ENCODE measurements at places on chromosomes 7 and 10.
A peak's percentile ranks its signal among the peaks of the same experiment; 100 is the strongest.

- no peak for DNase-seq
Measured at GRCh38 chr7:91043924-91044645, 220.1 kb upstream of the FZD1 start.

GRCh38 chr7:122303531-122304318 is 825 bp downstream of the FEZF1 start:
- no peak for DNase-seq

DNA sequence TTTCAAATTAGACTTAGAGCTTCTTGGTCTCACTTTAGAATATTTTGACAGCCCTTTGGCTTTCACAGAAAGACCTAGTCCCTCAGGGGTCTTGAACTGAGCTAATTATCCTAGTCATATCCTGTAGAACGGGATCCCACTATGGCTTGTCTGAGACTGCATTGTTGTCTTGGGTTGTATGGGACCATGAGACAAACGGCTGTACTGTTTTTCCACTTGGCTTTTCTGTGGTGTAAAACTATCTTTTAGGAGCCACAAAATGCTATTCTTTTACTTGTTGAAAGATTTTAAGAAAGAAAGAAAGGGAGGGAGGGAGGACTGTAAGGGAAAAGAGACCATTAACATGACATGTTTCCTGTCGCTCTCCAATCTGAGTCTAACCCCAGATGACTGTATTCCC is 432.5 kb downstream of the AUTS2 start:
- DNase-seq = no peak

DNA sequence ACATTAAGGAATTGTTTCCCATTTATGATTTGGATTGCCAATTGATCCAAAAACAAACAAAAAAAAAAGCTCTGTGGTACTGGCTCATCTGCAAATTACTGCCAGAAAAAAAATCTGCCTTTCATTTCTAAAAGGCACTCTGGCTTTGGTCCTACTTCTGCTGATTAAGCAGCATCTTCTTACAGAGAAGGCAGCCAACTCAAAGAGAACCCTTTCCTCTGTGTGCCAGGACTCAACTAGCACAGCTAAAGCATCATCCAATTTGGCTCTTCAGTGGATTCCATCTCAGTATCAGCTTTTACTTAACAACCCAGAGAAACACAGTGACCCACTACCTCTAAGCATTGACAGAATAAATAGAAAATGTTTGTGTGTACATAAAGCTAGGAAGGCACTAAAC is 80.6 kb downstream of the GSAP start:
- DNase-seq = no peak

- no peak for DNase-seq
Measured at GRCh38 chr7:127959770-127960169, 71.5 kb downstream of the LRRC4 start.

GRCh38 chr10:78549140-78549935 is 515.7 kb downstream of the RPS24 start:
- no peak for DNase-seq

GRCh38 chr10:131725581-131726069 is 175.2 kb upstream of the PPP2R2D start:
- no peak for DNase-seq

GRCh38 chr10:95526044-95526443 is 35.1 kb downstream of the SORBS1 start:
- DNase-seq = no peak

DNA sequence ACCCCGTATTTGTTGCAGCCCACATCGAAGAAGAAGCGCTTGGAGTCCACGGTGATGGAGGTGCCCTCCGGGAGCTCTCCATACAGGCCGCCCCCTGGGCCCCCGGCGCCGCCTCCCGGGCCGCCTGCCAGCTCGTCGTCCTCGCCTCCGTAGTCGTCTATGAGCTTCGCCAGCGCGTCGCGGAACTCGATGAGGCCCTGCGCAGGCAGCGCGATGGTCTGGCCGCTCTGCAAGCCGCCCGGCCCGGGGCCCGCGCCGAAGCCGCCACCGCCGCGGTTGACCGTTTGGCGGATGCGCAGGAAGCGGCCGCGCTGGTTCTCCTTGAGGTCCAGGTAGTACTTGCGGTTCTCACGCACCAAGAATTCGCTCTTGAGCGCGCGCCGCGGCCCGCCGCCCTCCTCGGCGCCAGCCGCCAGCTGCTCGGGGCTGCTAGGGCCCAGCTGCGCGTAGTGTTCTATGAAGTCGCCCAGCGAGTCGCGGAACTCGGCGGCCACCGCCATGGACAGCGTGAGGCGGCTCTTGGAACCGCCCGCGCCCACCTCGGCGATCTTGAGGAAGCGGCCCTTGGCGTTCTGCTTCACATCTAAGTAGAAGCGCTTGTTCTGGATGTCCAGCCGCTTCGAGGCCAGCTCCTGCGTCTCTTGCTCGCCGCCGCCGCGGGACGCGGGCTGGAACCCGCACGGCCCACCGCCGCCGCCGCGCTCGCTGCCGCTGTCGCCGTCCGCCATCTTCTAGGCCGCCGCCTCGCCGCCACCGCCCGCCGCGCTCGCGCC is 523 bp downstream of the PURB start:
- DNase-seq = peak; percentile 31

DNA sequence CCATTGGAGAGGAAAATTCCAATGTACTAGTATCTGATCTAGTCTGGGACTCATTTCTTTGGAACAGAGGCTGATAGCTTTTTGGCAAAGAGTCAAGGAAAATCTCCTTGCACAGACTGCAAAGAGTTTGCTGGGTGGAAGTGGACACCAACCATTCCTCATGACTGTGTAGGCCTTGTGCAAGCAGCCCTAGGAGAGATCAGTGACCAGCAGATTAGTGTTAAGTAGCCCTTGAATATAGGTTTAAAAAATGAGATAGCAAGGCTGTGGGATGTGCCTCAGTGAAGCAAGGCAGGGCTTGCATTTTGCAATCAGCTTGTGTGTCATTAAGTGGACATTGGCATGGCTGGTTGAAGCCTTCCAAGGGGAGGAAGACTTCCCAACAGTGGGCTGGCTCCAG is 341.6 kb downstream of the PLXNA4 start:
- DNase-seq = no peak

DNA sequence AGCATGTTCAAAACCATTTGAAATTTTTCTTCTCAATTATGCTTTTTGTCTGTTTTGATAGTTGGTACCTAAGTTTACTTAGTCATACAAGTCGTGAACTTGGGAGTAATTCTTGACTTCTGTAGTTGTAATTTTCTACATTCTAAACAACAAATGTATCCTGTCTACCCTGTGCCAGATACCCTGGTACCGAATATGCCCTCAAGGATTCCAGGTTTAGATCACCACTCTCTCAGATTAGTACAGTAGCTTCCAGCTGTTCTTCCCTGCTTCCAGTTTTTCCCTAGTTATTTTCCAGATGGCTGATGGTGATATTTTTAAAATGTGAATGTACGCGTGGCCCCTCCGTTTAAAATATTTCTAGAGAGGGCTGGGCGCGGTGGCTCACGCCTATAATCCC is 6.5 kb downstream of the STAM start:
- DNase-seq = no peak

- DNase-seq = no peak
Measured at GRCh38 chr7:40175725-40176510, 41.1 kb downstream of the SUGCT start.

DNA sequence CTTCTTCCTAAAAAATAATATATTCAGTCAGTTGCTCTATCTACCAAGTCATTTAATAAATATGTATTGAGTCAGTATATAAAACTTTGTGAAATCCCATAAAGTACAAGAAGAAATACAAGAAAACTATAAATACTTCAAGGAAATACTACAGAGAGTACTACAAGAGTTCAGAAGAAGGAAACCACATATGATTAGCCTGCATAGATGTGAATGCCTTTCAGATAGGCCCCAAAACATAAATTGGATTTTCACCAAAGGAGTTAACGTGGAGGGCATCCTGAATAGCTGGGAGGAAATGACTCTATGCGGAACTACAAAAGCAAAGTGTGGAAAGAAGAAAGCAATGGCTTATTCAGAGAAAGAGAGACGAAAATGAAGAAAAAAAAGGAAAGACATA is 120.1 kb downstream of the LRRN3 start:
- no peak for DNase-seq

- no peak for DNase-seq
Measured at GRCh38 chr10:98402478-98402877, 12.5 kb downstream of the PYROXD2 start.

GRCh38 chr10:107264742-107265141 is 100.2 kb upstream of the SORCS1 start:
- no peak for DNase-seq

DNA sequence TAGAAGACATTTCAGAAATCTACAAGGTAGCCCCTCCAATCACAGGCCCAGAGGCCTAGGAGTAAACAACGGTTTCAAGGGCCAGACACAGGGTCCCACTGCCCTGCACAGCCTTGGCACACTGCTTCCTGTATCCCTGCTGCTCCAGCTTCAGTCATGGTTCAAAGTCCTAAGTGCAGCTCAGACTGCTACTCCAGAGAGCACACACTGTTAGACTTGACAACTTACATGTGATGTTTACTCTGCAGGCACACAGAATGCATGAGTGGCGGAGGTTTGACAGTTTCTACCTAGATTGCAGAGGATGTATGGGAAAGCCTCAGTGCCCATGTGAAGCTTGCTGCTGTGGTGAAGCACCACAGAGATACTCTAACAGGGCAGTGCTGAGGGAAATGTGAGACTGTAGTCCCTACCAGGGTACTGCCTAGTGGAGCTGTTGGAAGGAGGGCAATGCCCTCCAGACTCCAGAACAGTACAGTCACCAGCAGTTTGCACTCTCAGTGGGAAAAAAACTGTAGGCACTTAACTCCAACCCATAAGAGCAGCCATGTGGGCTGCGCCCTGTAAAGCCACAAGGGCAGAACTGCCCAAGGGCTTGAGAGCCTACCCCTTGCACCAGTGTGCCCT is 270.0 kb downstream of the ZWINT start:
- DNase-seq = no peak

GRCh38 chr7:143361552-143362130 is 872 bp downstream of the FAM131B start:
- no peak for DNase-seq

GRCh38 chr7:46153951-46154787 is 233.1 kb upstream of the IGFBP3 start:
- no peak for DNase-seq

DNA sequence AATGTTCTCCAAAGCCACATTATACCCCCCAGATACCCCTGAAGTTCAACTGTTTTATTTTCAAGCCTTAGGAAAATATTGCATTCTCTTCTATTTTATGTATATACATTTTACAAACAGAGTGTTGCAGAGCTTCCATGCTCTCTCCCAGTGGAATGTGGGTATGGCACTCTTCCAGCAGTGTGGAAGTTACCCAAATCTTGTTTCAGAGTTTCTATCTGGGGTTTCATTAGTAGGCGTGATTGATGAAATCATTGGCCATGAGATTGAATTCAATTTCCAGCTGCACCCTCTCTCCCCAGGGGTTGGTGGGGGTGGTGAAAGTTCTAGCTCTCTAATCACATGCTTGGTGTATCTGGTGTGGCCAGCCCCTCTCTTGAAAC is 350.4 kb downstream of the RPS24 start:
- no peak for DNase-seq

DNA sequence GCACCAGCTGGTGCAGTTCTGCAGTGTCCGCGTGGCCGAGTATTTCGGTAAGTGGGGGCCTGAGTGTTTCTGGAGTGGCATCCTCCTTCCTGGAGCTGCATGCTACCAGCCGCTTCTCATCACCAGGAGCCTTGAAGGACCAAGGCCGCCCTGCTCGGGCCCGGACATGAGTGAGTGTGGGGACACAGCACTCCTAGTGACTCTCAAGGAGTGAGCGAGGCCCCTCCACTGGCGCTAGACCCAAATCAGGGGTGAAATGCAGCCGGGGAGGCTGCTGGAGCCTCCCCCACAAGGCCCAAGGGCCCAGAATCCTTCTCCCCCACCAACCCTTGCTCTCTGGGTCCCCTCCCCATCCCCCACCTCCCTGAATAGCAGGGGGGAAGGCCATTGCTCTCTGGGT is 48.0 kb downstream of the CAMK2B start:
- peak; percentile 4 for DNase-seq

DNA sequence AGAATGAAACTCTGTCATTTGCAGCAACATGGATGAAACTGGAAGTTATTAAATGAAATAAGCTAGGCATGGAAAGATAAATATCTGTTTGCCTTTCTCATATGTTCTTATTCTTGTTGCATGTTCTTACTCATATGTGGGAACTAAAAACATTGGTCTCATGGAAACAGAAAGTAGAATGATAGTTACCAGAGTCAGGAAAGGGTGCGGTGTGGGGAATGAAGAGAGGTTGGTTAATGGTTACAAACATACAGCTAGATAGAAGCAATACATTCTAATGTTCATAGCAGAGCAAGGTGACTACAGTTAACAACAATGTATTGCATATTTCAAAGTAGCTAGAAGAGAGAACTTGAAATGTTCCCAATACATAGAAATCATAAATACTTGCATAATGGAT is 105.1 kb downstream of the FAM107B start:
- no peak for DNase-seq

GRCh38 chr7:147915781-147916180 is 674.8 kb upstream of the C7orf33 start:
- no peak for DNase-seq

- DNase-seq = no peak
Measured at GRCh38 chr10:58590152-58590840, 77.6 kb downstream of the BICC1 start.

DNA sequence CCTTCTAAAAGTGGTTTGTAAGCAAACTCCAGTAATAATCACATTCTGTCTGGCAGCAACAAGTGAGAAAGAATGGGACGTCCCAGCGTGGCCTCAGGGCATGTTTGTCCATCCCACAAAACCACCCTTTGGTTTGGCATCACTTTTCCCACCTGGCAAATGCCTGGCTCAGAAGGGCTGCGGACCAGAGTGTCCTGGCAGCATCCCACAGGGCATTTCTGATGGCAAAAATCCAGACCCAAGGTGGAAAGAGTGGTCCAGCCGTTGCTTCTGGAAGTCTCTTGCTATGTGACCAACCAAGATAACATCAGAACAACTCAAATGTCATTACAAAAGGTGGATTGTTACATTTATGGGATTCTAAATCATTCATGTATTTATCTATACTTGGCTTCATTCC is 174.4 kb downstream of the CREB5 start:
- DNase-seq = no peak

- no peak for DNase-seq
Measured at GRCh38 chr10:81874875-81875466, at the start of gene NRG3. Gene NRG3 (plus strand): TSS chr10:81875194.

DNA sequence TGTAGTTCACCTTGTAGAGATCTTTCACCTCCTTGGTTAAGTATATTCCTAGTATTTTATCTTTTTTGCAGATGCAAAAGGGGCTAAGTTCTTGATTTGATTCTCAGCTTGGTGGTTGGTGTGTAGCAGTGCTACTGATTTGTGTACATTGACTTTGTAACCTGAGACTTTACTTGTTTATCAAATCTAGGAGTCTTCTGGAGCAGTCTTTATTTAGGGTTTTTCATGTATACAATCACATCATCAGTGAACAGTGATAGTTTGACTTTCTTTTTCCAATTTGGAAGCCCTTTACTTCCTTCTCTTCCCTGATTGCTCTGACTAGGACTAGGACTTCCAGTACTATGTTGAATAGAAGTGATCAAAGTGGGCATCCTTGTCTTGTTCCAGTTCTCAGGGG is 33.8 kb downstream of the GPR22 start:
- no peak for DNase-seq

- DNase-seq = no peak
Measured at GRCh38 chr10:25388862-25389206, 214.0 kb downstream of the GPR158 start.

- no peak for DNase-seq
Measured at GRCh38 chr7:75624134-75624832, 114.5 kb downstream of the HIP1 start.

- no peak for DNase-seq
Measured at GRCh38 chr7:31896925-31897324, 173.3 kb downstream of the PDE1C start.
